ENCODE measurements at places on chromosomes 12 and 14.

- no peak for DNase-seq
Observed at GRCh38 chr14:54807428-54807827, 95.2 kb downstream of the GCH1 start.

DNA sequence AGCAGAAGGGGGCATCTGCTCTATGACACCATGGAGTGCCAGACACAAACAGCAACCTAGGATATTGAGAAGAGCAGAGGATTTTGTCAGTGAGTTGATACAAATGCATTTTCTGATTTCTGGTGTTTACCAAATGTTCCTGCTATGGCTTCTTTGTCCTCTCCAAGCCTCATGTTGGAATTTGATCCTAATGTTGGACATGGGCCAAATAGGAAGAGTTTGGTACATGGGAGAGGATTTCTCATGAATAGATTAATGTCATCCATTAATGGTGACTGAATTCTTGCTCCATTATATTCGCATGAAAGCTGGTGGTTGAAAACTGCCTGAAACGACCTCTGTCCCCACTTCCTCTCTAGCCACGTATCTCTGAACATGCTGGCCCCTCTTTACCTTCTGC lies 1002.2 kb upstream of the FLRT2 start:
- DNase-seq, result no peak

DNA sequence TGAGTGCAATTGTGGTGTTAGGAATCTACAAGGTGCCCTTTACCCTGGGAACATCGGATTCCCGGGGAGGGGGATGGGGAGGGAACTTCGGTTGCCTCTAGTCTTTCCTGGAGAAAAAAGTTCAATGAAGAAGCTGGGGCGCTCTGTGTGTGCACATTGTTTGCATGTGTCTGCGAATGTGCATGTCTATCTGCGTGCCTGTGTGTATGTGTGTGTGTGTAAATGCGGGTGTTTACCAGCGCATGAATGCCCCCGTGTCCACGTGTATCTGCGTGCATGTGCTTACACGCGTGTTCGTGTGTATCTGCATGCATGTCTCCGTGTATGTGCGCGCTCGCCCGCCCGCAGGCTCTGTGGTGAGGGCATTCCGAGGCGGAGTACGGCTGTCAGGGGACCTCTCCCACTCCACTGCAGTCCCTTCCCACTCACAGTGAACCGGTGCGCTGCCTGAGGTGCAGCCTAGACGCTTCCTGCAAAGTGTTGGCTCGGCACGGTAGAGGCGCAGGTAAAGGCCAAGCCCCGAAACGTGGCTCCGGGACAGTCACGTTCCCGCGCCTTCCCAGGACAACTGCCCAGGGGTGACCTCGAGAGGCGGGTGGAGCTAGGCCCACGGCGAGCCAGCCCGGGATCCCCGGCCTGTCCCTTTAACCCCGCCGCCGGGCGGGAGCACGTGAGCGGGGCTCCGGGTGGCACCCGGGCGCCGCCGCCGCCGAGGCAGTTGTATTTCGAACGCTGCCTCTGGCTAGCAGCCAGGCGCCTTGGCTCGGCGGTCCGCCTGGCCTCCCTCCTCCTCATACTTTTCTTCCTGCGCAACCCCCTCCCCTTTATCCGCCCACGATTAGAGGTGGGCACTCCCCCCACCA lies 539 bp upstream of the HMGA2 start:
- DNase-seq, result peak; percentile 67

- no peak for DNase-seq
Observed at GRCh38 chr12:110141389-110141788, 17.2 kb downstream of the IFT81 start.

GRCh38 chr14:99730876-99731546 lies 46.9 kb downstream of the CYP46A1 start:
- no peak for DNase-seq

GRCh38 chr14:104135121-104135903 lies 3.1 kb upstream of the KIF26A start:
- DNase-seq, result peak; percentile 34

All from HAP-1 (cell line).